ENCODE measurements at places on chromosomes 7 and 10. TPM values are rescaled to one million over a fixed set of nuclear protein-coding genes. Genes with fewer than 3 reads are reported as not detected.

DNA sequence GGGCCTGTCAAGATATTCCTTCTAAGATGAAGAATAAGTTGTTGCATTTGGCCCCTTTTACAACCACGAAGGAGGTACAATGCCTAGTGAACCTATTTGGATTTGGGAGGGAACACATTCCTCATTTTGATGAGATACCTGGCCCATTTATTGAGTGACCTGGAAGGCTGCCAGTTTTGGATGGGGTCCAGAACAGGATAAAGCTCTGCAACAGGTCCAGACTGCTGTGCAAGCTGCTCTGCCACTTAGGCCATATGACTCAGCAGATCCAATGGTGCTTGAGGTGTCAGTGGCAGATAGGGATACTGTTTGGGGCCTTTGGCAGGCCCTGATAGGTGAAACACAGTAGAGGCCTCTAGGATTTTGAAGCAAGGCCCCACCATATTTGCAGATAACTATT is 704.6 kb downstream of the CCSER2 start:
- H3K4me3 ChIP-seq: no peak overlapping the region
- DNase-seq: no peak
- no peaks in the 10 kb centered on the region for H3K27me3 ChIP-seq
- H3K27ac ChIP-seq: no peak overlapping the region

Gene ZNF467
- 0.33 TPM for total RNA-seq

Gene SNX10
- total RNA-seq: 42.4 TPM

- H3K27ac ChIP-seq: no peak overlapping the region
- peaks cover 44% of the 10 kb centered on the region for H3K27me3 ChIP-seq
- peaks cover 10% of the 10 kb centered on the region for H3K4me1 ChIP-seq
- H3K4me3 ChIP-seq: no peak overlapping the region
- H3K36me3 ChIP-seq: no peaks in the 10 kb centered on the region
- DNase-seq: no peak
Measured at GRCh38 chr10:110200503-110200902, 6.9 kb upstream of the MXI1 start.

GRCh38 chr10:62467527-62467926 is 93.4 kb downstream of the ZNF365 start:
- H3K27ac ChIP-seq: no peak overlapping the region
- H3K4me1 ChIP-seq: peaks cover 9% of the 10 kb centered on the region
- no peaks in the 10 kb centered on the region for H3K36me3 ChIP-seq

- H3K36me3 ChIP-seq: no peaks in the 10 kb centered on the region
- H3K27me3 ChIP-seq: no peaks in the 10 kb centered on the region
- no peaks in the 10 kb centered on the region for H3K4me1 ChIP-seq
- no peak overlapping the region for H3K4me3 ChIP-seq
- DNase-seq: no peak
- no peak overlapping the region for H3K27ac ChIP-seq
Measured at GRCh38 chr7:102093599-102094315, 192.9 kb upstream of the SH2B2 start.

GRCh38 chr10:97475936-97476594 is 22.2 kb downstream of the MMS19 start:
- H3K27ac ChIP-seq: no peak overlapping the region
- H3K4me1 ChIP-seq: no peaks in the 10 kb centered on the region
- no peak for DNase-seq
- no peaks in the 10 kb centered on the region for H3K27me3 ChIP-seq
- no peak overlapping the region for H3K4me3 ChIP-seq
- H3K36me3 ChIP-seq: peaks cover 67% of the 10 kb centered on the region

- no peak overlapping the region for H3K4me3 ChIP-seq
- no peaks in the 10 kb centered on the region for H3K27me3 ChIP-seq
- H3K4me1 ChIP-seq: peaks cover 53% of the 10 kb centered on the region
- peak; percentile 53 for DNase-seq
Measured at GRCh38 chr10:33155720-33156638, 178.5 kb downstream of the NRP1 start.

DNA sequence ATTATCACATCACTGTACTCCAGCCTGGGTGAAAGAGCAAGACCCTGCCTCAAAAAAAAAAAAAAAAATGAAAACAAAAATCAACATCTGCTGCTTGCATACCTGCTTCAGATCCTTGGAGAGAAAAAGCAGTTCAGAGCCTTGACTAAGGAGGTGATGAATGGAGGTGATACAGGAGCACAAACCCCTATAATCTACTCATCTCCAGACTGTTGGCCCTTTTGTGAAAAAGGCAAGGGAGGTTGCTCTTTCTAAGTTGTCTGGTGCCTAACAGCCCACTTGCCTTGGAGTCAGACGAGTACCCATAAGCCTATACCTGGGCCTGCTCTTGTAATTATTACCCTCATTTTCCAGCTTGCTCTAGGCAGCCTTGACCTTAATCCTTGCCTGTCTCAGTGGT is 1.4 kb downstream of the SFXN2 start:
- H3K4me3 ChIP-seq: peak overlapping the region; percentile 46
- H3K27ac ChIP-seq: no peak overlapping the region
- H3K4me1 ChIP-seq: peaks cover 63% of the 10 kb centered on the region
- peaks cover 13% of the 10 kb centered on the region for H3K36me3 ChIP-seq
- no peaks in the 10 kb centered on the region for H3K27me3 ChIP-seq
- DNase-seq: no peak

GRCh38 chr10:128318913-128319312 is 192.7 kb upstream of the MKI67 start:
- no peak overlapping the region for H3K27ac ChIP-seq
- H3K4me1 ChIP-seq: no peaks in the 10 kb centered on the region
- H3K36me3 ChIP-seq: no peaks in the 10 kb centered on the region
- no peak for DNase-seq

GRCh38 chr10:15149042-15149771 is 19.3 kb downstream of the NMT2 start:
- H3K4me1 ChIP-seq: peaks cover 18% of the 10 kb centered on the region
- no peak for DNase-seq

- H3K27ac ChIP-seq: no peak overlapping the region
- DNase-seq: no peak
- no peak overlapping the region for H3K4me3 ChIP-seq
Measured at GRCh38 chr7:112160771-112161150, 45.4 kb downstream of the DOCK4 start.

Gene PNLIP
- total RNA-seq: not detected

- DNase-seq: no peak
- H3K27ac ChIP-seq: no peak overlapping the region
- no peaks in the 10 kb centered on the region for H3K4me1 ChIP-seq
- no peaks in the 10 kb centered on the region for H3K36me3 ChIP-seq
- H3K4me3 ChIP-seq: no peak overlapping the region
Measured at GRCh38 chr7:27603813-27604212, 58.9 kb downstream of the HIBADH start.

DNA sequence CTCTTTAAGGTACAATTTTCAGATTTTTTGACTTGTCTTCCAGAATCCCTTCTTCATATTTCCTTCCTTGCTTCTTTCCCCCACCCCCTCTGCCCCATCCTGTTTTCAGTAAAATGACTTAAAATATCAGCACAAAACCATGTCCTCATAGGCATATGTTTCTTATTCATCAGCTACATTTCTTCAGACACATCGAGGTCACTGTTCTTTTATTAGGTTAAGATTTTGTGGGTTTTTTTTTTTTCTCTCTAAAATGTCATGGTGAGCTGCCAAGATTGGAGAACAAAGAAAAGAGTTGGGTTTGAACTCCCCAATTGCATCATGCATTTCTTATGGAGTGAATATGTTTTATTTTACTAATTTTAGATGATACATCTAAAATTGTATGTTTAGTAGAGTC is 35.8 kb downstream of the LAMB4 start:
- no peak for DNase-seq
- no peaks in the 10 kb centered on the region for H3K36me3 ChIP-seq
- H3K27ac ChIP-seq: no peak overlapping the region
- H3K4me3 ChIP-seq: no peak overlapping the region
- no peaks in the 10 kb centered on the region for H3K4me1 ChIP-seq
- peaks cover 14% of the 10 kb centered on the region for H3K27me3 ChIP-seq

GRCh38 chr10:98556061-98556460 is 109.3 kb upstream of the HPS1 start:
- no peak overlapping the region for H3K27ac ChIP-seq
- no peak for DNase-seq
- no peaks in the 10 kb centered on the region for H3K4me1 ChIP-seq
- no peaks in the 10 kb centered on the region for H3K36me3 ChIP-seq
- peaks cover 5% of the 10 kb centered on the region for H3K27me3 ChIP-seq

DNA sequence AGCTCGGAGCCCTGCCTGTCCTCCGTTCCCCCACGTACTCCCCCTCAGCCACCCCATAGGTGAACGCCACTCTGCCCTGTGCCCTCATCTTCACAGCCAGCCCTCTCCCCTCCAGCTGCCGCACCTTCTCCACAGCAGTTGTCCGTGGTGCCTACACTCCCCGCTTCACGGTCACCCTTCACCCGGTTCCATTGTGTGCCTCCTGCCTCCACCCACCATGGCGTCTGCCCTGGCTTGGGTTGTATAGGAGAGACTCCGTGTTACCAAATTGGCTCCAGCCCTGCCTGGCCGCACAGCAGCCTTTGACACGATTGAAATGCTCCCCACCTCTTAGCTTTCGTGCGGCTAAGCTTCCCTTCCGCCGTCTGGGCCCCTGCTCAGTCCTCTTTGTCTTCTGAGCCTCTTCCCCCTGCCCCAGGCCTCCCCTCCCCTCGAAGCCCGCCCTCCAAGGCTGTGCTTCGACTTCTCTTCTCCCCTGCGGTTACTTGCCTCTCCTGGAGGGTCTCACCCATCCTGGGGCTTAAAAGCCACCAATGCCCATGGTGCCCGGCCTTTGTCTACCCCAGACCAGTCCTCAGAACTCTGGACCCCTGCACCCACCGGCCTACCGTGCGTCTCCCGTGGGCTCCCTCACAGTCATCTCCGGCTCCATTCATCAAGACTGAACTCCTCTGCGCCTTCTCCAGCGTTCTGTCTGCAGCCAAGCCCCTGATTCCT is 18.5 kb upstream of the NODAL start:
- H3K36me3 ChIP-seq: no peaks in the 10 kb centered on the region
- H3K27ac ChIP-seq: no peak overlapping the region
- H3K4me3 ChIP-seq: no peak overlapping the region

DNA sequence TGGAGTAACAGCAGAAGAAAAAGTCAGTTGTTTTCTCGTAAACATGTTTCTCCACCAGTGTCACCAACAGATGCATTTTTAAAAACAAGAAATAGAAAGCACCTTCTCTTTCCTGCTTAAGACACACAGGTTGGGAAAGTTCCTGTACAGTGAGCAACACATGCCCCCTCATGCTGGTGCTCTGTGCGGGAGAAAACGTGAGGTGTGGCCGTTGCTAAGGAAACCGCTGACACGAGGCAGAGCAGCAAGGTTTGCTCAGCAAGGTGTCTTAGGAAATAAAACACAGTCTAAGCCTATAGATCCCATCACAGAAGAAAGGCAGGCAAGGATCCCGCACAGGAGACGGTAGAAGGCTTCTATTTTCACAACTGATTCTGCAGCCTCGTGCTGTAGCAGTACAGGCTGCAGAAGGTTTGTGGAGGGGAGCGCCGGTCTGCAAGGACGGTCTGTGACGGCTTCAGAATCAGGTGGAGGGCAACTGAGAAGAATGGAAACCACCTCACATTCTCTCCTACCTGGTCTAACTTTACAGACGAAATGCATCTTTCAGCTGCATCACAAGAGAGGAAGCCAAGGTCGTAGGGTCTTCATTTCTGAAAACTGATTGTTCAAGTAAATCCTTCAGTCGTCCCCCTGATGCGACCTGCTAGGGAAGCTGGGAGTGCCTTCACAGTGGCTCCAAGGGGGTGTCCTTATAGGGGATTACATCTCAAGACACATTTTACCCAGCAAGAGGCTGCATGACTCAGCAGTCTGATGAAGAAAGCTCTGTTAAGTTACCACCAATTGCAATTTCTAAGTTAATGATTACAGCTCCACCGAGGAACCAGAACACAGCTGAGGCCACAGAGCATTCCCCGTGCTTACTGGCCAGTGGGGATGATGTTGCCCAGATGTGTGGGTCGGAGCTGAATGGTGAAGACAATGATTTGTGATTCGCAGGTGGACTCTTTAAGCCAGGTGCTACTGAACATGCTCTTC is 150.7 kb upstream of the KLF14 start:
- no peak for DNase-seq
- H3K4me1 ChIP-seq: peaks cover 52% of the 10 kb centered on the region
- peak overlapping the region; percentile 58 for H3K27ac ChIP-seq
- peaks cover 76% of the 10 kb centered on the region for H3K36me3 ChIP-seq
- no peaks in the 10 kb centered on the region for H3K27me3 ChIP-seq

DNA sequence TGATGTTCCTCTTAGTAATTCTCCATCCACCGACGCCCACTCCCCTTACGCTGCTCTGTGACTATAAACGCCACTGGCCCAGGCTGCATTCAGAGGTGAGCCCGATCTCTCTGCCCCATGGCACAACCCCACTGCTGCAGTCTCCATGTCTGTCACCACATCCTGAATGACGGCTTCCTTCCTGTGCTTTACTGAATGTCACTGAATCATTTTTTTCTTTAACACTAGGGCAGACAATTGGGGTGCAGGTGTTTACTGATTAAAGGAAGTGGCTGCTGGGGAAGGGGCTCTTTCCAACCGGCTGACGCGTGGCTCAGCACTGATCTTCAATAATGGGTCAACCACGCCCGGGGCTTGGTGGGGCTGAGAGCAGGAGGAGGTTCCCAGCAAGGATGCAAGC is 208.3 kb downstream of the USP6NL start:
- peak overlapping the region; percentile 96 for H3K27ac ChIP-seq
- peak; percentile 80 for DNase-seq
- H3K4me3 ChIP-seq: peak overlapping the region; percentile 59
- peaks cover 60% of the 10 kb centered on the region for H3K4me1 ChIP-seq
- H3K27me3 ChIP-seq: no peaks in the 10 kb centered on the region

Gene ZFAND2A
- 29.4 TPM for total RNA-seq

DNA sequence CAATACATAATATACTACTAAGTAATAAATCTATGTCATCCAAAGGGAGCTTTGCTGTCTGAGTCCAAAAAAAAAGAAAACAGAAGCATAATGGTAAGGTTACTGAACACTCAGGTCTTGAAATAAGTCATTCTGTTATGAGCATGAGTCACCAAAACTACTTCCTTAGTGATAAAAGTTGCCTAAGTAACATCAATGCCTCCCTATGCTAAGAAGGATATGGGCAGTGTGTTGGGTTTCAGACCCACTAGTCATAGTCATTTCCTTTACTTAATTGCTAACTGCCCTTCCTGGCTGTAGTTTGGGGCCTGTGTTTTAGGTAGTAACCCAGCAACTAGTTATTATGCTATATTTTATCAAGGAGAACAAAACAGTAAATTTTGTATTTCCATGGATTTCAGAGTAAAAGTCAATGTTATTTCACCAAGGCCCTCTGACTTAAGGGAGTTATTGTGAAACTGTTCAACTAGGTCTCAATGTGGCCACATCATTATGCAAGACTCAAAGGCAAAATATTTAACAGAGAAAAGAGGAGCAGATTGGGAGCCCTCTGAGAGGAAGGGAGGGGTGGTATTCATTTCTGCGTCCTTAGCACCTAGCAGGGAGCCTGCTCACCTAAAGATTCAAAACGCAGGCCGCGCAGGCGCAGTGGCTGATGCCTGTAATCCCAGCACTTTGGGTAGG is 11.7 kb upstream of the VIM start:
- H3K27ac ChIP-seq: peak overlapping the region; percentile 95
- peak overlapping the region; percentile 36 for H3K4me3 ChIP-seq
- peaks cover 62% of the 10 kb centered on the region for H3K4me1 ChIP-seq
- DNase-seq: peak; percentile 47
- H3K36me3 ChIP-seq: peaks cover 52% of the 10 kb centered on the region
